ENCODE measurements at places on chromosomes 16 and 17. TPM values are rescaled to one million over a fixed set of nuclear protein-coding genes. Genes with fewer than 3 reads are reported as not detected.

- peak; percentile 11 for DNase-seq
Measured at GRCh38 chr17:37752482-37752881, 7.6 kb upstream of the HNF1B start.

DNA sequence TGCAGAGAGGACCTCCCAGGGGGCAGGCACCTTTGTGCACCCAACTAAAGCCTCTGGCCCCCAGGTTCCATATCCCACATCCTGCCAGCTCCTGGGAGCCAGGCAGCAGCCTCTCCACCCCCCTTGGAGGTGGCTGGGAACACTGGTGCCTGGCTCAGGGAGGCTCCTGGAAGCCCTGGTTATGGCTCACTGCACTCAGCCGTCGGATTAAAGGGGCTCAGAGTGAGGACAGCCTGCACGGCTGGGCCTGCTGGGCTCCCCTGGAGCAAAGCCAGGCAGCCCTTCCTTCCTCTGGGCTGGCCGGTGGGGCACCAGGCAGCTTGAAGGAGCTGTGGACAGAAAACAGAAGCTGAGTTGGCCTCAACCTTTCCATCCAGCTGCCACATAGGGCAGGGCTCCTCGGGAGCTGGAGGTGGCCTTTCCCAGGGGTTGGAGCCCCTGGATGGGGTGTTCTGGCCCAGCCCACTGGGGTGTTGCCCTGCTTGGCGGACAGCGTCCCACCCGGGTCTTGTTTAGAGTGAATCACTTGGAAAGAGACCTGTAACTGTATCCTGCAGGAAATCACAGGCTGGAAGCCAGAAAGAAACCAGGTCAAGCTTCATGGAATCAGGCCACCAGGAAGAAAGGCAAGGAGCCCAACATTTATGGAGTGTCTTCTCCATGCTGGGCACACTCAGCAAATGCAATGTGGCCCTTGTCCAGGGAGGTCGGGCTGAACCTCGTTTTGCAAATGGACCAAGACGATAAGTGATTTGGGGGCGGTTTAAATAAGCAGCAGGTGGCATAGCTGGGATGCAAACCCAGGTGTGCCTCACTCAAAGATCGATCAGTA is 253.3 kb downstream of the SOX9 start:
- no peak for DNase-seq

ADAMTS18 gene
- 1.9 TPM for polyA plus RNA-seq

DNA sequence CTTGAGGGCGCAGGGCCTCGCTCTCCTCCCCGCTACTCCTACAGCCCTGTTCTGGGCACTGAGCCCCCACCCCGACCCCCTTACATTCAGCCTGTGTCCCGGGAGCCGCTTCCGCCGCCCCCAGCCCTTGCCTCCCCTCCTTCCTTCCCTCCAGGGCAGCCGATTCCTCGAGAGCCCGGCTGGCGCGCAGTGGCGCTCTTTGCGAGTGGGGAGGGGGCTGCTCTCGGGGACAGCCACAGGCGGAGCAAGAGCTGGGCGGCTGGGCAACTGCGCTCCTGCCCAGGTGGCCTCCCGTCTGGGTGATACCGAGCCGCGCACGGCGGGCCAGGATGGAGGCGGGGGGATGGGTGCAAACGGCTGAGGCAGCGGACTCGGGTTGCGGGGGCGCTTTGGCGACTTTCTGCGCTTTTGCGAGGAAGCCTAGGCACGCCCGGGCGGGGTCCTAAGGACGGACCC is 1.2 kb downstream of the MMP15 start:
- no peak for DNase-seq

DNA sequence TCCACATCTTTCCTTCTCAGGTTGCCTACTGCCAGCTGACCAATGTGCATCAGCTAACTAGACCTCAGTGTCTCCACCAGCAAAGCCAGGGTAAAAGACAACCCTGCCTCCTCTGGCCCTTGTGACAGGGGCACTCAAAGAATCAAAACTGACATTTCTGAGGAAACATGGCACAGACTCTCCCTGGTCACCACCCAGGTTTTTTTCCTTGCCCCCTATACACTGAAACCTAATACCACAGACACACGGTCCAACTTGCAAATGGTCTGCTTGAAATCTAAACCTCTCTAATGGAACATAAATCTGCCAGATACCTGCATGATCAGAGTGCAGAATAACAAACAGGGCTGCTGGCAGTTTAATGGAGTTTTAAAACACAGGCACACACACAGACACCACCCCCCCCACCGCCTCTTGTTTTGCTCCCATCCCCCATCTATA is 19.5 kb upstream of the CORO6 start:
- no peak for DNase-seq

DNA sequence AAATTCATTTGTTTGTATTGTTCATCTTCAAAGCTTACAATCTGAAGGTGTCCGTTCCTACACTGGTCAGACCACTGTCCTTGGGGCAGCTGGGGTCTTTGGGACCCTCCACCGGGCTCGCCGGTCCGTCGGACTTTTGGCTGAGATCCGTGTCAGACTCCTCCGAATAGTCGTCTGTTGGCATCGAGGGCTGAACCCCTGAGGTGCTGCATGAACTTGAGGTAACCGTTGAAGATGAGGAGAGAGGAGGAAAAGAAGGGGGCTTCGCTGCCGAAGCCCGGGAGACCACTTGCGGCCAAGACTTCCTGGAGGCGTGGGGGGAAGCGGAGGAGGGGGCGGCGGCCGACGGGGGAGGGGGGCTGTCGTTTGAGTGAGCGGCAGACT is 260.8 kb downstream of the ZFHX3 start:
- no peak for DNase-seq

DNA sequence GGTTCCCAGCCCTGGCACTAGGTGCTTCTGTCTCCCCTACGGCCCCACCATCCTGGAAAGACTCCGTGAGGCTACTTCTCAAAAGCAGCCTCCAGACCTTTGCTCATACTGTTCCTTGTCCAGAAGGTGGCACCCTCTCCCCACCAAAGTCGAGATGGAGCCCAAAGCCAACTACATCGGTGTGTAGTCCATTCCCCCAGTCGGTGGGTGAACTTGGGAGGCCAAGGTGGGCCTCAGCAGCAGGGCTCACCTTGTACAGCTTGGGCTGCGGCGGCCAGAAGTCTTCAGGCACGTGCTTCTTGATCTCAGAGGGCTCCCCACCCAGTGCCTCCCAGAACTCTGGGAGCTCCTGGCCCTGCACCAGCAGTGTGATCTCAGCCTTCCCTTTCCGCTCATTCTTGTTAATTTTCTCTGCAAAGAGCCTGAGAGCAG is 10.2 kb downstream of the FLII start:
- peak; percentile 62 for DNase-seq

GRCh38 chr17:82356845-82357355 is 2.1 kb upstream of the TEX19 start:
- DNase-seq, result no peak

HCRT gene
- 0.13 TPM for polyA plus RNA-seq

DNA sequence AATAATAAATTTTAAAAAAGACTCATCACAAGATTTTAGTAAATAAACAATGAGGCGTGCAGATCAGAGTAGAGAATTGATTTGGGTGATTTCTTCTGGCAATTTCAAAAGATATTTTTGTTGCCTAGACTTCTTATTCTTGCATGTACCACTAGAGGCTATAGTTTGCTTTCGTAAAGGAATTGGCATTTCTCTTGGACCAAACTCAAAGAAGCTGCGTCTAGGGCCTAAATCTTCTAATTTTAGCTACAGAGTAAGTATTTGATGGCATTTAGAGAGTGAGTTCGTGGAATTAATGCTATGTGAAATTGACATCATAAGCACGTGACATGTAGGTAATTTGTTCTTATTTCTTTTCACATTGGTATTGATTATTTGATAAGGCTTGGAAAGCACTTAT is 24.4 kb upstream of the ABCC11 start:
- DNase-seq, result no peak

CAPNS2 gene
- 0.09 TPM for polyA plus RNA-seq

- DNase-seq, result no peak
Measured at GRCh38 chr17:34401165-34401564, 38.1 kb upstream of the CCL1 start.

DNA sequence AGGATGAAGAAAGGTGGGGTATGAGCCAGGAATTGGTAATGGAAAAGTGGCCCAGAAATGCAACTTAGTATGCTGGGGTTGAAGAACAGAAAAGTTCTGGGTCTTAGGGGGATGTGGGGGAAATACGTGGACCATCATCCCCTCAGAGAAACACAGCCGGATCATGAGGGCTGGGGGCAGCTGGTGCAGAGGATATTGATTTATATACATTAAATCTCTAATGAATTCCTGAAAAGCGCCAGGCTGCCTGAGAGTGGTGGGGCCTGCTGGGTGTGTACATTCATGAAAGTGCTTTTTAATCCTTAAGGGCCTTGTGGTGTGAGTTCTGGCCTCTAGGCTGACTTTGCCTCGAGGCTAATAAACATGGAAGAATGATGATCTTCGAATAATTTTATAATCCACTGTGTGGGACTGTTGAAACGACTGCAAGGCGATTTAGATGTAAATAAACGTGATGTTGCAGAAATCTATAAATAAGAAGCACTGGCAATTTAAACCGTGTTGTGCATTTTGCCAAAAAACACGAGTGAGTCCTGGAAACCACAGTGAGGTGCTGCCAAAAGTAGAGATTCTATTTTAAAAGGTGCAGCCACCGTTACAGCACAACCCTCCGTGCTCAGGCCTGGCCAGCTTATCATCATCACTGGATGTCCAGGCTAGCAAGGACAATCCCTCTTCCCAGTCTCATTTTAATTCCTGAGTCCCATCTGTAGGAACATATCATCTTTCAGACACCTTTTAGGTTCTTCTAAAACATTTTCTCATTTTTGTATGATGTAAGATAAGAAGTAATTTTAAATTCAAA is 32.1 kb downstream of the PRKAR1A start:
- DNase-seq, result no peak

- DNase-seq, result no peak
Measured at GRCh38 chr16:82063456-82064082, 28.5 kb downstream of the HSD17B2 start.

- no peak for DNase-seq
Measured at GRCh38 chr16:78877114-78877655, 723.4 kb downstream of the MAF start.

DNA sequence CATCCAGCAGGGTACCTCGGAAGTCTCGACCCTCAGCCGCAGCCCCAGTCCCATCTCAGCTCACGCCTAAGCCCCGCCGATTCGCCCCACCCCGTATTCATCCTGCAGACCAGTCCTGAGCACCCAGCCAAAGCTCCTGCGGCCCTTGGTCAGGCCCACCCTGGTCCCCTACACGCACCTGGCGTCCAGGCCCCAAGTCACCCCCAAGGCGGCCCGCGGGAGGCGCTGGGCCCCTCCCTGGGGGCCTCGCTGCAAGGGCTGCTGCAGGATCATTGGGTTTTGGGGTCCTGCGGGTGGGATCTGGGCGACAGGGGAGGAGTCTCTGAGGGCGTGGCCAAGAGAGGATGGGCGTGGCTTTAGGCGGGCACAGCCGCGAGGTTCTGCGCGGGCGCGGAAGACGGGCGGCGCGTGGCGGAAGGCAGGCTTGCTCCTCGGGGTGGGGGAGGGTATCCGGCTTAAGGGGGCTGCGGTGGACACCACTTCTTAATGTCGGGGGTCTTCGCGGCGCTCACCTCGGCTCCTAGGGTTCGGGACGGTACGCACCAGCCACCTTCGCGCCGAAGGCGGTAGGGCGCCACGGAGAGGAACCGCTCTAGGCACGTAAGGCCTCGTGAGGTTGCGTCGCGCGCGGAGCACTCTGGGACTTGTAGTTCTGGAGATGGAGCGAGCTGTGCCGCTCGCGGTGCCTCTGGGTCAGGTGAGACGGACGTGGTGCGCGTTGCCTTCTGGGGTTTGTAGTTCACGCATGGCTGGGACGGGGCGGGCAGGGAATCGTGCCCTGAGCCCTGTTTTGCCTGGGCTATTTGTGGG is at the start of the genes HCFC1R1 and THOC6:
Gene HCFC1R1, minus strand, starts transcription at position 274 of the 810 bp plus-strand sequence. Its CDS starts 1 bp downstream, at position 273.
Gene THOC6, plus strand, starts transcription at position 367 of the 810 bp plus-strand sequence. Its CDS starts 292 bp downstream, at position 659.
- DNase-seq, result peak; percentile 99

GRCh38 chr17:53626286-53626685 is 196.4 kb upstream of the KIF2B start:
- DNase-seq, result no peak
